ENCODE measurements at places on chromosomes 2 and 18. TPM values are rescaled to one million over a fixed set of nuclear protein-coding genes. Genes with fewer than 3 reads are reported as not detected.
A peak's percentile ranks its signal among the peaks of the same experiment; 100 is the strongest.

- DNase-seq: peak; percentile 98
Measured at GRCh38 chr2:37802899-37803379, 122.1 kb upstream of the RMDN2 start.

DNA sequence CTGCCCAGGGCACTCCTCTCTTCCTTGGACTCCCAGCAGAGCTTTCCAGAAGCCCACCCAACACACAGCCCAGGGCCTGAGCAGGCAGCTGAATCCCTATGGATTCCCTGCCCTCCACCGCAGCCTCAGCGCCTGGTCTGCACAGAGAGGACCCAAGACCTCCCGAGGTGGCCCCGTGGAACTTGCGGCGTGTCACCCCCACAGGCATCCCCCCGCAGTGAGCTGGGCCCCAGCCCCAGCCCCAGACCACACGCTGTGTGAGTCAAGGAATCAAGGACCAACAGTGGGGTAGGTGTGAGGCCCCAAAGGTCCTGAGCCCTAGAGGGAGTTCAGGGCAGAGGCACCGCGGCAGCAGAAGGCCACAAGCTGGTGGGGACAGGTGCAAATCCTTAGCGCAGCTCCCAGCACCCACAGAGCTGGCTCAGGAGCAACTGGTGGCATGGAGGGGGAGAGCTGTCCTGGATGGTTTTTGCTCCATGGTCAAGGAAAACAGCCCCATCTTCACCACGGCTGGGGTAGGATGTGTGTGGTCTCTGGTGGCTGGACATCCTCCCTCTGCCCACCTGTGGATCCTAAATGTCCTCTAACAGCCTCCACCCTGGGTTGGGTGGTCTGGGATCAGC is 8.5 kb downstream of the HS6ST1 start:
- DNase-seq: no peak

Gene EVX2
- total RNA-seq: not detected

Gene DSG1
- not detected for total RNA-seq

DNA sequence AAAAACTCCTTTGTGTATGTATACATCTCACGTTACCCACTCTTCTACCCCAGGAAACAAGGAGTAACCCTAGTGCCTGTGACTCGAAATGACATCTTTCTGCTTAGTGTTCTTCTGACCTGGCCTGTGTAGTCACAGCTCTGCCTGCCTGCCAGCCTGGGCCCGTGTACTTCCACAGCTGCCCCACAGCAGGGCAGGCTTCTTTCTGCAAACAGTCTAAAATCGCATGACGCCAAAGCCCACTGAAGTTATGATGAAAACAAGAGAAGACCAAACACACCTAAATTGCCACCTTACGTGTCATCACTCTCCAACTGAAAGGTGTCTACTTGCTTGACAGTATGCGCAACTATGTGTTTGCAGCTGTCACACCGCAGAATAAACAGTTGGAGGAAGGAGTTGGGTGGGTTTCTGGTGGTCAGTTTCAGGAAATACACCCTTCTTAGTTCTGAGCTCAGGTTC is 1.5 kb downstream of the GAREM1 start:
- DNase-seq: no peak

- no peak for DNase-seq
Measured at GRCh38 chr18:11269257-11269656, 119.9 kb upstream of the PIEZO2 start.

DNA sequence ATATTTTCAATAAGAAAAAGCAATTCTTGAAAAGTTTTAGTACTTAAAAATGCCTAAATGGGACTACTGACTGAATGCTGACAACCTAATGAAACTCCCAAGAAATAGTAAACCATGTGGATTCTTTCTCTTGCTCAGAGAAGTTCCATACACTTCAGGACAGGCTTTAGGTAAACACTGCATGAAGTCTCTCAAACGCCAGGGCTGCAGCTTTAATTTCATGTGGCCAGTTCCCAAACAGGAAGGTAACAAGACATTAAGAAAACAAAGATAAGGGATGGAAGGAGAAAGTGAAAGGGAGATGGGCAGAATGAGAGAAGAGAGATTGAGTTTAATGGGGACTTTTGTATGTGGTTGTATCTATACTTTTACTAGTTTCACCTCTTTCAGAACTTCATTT is 734.7 kb upstream of the PKDCC start:
- DNase-seq: no peak

DNA sequence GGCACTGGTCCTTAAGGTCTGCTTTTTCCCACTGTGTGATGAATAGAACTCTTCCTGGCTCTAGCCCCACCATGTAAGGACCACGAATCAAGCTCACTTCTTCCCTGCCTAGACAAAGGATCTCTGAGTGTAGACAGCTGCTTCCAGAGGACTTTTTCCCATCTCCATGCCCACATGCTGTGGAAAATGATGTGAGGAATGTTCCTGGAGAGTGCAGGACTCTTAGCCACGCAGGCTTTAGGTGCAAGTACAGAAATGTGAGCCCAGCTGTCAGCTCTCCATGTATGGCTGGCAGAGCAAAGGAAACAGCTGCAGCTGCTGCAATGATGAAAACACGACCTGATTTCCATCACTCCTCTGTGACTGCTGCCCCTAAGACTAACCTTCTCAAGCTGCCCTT is 35.5 kb downstream of the NXPH2 start:
- no peak for DNase-seq

GRCh38 chr2:5914811-5915611 is 222.8 kb downstream of the SOX11 start:
- DNase-seq: no peak

Gene LONRF2
- 1.3 TPM for total RNA-seq

Gene TRIM43
- total RNA-seq: not detected

GRCh38 chr2:99572373-99573164 is 82.8 kb upstream of the REV1 start:
- DNase-seq: peak; percentile 3
